ENCODE measurements at places on chromosomes 4 and X.

GRCh38 chrX:24498181-24498580, 33.1 kb downstream of the PDK3 start:
- DNase-seq = no peak

DNA sequence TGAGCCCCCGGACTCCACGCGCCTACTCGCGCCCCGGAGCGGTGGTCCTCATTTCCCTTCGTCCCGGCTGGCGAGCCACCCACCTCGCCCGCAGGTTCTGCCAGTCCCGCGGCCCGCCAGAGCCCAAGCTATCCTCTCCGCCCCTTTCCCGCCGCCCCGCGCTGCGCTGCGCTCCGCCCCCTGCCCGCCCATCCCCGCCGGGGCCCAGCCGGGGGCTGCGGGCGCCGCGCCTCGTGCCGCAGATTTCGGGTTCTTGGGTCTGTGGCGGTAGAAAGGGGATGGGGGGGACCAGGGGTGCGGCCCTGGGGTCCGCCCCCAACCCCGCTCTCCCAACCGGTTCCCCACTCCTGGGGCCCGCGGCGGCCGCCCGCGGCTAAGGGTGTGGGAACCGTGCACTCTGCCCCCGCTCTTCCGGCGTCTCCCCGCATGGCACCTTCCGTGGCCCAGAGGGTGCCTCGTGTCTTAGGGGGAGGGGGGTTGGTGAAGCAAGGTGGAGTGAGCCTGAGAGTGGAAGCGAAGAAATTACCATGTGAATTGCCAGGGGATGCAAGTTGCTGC, 650.8 kb upstream of the DIPK2B start:
- peak; percentile 57 for DNase-seq

- no peak for DNase-seq
Measured at GRCh38 chr4:84379917-84380641, 119.0 kb downstream of the NKX6-1 start.

DNA sequence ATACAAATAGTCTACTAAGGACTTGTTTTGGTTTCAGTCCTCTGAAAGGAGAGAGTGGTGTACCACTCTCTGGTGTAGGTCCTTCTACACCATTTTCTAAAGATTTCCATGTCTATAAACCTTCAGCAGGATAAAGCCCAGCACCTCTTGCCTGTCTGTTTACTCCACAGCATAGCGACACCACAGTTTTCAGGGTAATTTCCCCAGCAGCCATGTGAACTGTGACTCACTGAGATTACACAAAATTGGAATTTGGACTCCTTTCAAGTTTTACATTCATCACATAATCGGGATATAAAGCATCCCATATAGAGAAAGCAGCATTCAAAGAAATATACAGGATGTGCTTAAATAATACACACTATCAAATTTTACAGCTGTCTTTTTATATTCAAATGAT, 229.6 kb downstream of the PRDM5 start:
- DNase-seq = no peak

GRCh38 chr4:152684007-152684406, 4.2 kb upstream of the TMEM154 start:
- DNase-seq = no peak

GRCh38 chr4:78242071-78242470, 184.9 kb downstream of the FRAS1 start:
- no peak for DNase-seq

DNA sequence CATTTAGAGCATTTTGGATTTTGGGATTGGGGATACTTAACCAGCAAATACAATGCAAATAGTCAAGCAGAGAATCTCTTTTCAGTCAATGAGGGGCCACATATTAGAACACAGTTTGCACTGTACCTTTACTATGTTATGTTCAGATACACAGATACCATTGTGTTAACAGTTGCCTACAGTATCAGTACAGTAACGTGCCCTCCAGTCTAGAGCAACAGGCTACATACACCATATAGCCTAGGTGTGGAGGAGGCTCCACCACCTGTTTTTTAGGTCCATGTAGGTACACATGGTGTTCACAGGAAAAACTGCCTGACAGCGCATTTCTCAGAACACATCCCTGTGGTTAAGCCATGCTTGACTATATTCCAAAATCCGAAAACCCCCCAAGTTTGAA, 9.1 kb downstream of the GRPEL1 start:
- DNase-seq = no peak

DNA sequence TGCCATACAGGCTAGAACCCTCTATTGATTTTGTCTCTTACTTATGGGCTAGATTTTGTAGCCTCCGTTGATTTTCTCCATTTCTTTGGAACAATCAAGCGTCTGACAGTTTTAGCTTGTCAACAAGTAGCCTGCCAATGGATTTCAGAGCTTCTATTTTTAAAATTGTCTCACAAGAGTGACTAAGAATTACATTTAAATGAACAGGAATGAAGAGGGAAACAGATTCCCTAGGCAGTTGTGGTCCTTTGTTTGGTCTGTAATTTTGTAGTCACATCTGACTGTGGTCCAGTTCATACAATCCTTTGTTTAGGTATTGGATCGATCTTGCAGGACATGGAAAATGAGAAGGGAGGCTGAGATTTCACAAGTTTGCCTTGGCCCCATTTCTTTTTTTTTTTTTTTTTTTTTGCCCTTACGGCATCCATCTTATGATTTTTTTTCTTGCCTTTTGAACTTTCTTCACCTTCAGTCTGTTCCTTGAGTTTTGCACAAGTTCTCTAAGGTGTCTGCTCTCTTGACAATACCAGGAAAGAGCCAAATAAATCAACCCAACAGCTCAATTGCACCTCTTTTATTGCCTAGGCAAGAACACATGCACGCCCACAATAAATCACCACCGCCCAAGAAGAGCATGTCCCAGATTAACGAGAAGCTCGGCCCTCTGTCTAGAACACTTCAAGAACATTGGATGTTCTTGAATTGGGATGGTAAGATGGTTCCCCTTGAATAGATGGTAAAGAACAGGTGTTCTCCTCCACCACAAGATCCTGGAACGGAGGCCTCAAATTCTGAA, 86.5 kb upstream of the EGFL6 start:
- DNase-seq = no peak

GRCh38 chr4:43423276-43423675, 530.8 kb downstream of the GRXCR1 start:
- DNase-seq = no peak

DNA sequence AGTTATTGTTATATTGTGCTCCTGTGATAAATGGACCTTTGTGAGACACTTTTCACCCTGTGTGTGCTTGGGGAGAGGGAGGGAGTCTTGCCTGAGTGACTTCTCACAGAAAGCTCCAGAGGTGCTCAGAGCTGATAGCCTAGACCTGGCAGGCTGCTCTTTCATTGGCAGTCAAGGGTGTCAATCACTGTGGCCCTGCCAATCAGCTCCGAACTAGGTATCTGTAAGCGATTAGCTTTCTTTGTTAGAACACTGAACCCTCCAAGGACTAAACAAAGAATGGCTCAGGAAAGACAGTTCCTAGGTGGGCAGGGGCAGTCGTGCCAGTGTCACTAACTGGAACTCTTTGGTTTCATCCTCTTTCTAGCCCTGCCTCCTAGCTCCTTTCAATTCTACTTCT, 2.7 kb upstream of the NALF2 start:
- no peak for DNase-seq

DNA sequence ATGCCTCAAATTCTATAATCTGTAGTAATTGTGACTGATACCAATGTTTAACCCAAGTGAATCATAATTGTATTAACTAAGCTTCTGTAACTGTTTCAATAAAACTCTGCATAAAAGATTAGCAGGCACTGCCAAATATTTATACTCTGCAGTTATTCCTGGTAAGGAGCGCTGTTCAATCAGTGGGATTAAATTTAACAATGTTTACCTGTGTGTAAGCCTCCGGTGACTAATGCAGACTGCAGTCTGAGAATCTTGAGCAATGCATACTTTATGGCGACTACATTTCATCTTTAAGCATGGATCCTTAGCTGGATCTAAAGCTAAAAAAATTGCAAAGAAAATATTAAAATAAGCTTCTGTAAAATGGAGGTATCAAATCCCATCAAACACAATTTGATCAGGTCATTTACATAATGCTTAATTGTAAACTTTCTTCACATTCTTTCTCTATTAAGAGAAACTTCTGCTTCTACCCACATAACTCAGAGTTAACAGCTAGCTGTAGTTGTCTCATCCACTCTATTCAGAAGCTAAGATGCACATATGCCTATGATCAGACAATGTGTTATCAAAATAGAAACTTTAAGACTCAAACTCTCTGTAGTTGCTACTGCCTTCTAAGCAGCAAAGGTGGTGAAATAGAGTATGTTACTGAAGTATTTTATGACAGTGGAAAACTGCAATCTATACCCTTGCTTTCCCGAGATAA, 234.0 kb downstream of the SPOCK3 start:
- no peak for DNase-seq

DNA sequence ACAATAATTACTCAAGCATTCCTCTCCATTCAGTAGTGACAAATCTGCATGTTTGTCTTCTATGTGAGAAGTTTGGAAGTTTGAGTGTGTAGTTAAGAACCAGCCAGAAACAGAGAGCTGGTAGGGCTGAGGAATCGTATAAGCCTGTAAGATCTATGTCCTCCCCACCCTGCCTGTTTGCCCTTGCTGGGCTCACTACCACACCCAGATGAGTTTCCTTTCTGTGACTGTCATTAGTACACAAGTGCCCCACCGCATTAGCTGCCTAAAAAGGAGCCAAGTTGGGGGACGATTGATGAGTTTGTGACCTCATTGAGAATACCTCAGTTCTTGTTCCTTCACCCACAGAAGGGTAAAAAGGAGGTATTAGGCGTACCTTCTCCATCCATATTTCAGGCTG, 28.3 kb downstream of the DOCK11 start:
- no peak for DNase-seq

GRCh38 chr4:54076673-54077072, 12.3 kb upstream of the CHIC2 start:
- no peak for DNase-seq

- DNase-seq = no peak
Measured at GRCh38 chr4:131534944-131535645, 1614.0 kb upstream of the PCDH10 start.

DNA sequence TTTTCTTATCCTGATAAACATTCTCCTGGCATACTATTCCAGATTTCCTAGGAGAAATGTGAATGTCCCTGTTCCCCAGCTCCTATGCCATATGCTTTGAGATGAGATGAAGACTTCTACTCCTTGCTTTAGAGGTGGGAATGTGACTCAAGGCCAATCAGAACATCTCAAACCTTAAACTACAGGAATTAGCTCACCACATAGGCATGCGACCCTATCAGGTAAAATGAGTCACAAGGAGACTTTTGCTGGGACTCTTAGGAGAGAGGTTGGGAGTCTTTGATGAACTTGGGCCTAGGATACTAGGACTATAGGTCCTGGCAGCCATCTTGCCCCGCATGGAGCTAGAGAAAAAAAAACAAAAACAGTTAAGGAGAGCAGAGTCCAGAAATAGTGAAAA, 5.8 kb upstream of the USO1 start:
- DNase-seq = no peak

DNA sequence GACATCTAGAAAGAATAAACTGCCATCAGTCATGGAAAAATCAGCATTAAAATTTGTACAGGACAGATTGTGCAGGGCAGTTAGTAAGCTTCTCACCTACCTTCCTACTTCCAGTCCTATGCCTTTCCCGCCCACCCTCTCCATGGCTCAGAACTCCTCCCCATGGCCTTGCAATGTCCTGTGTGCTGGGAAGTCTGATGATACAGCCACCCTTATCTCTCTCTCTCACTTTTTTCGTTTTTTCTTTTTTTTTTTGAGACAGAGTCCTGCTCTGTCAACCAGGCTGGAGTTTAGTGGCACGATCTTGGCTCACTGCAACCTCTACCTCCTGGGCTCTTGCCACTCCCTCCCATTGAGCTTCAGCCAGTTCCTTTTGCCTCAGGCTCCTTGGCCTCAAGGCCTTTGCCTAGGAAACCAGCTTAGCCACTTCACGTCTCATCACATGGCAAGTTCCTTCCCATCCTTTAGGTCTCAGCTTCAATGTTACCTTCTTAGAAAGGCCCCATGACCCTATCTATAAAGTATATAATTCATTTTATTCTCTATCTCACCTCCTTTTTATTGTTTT, 259.7 kb downstream of the NKX6-1 start:
- no peak for DNase-seq

DNA sequence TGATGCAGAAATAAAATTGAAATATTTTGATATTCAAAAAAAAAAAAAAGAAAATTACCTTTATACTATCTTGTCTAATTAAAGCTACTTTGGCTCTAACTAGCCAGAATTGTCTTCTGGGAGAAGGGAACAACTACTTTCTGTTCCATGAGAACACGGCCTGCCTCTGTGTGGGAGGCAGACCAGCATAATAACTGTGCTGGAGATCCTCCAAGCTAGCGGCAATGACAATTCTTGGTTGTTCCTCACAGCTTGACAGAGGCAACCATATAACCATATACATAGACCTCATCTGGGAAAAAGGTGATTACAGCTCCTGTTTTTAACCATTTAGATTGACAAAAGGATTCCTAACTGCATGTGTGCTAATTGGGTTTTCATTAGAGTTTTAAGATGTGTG, 95.7 kb downstream of the RBMX2 start:
- DNase-seq = no peak

DNA sequence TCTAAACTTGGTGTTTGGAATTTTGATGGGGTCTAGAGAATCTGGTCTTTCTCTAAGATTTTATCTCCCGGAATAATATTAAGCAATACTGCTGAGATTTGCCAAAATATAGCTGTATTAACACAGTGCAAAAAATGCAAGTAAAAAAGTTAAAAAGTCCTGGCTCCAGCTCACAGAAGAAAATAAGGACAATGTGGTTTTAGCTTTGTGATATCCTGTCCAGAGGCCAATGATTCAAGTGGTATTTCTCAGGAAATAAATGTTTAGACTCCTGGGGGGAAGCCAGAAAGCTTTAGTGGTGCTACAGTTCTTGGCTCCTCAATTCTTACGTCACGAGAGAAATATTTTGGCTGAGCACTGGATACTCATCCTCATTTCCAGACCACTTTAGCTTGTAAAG, 40.9 kb upstream of the IL13RA2 start:
- no peak for DNase-seq

DNA sequence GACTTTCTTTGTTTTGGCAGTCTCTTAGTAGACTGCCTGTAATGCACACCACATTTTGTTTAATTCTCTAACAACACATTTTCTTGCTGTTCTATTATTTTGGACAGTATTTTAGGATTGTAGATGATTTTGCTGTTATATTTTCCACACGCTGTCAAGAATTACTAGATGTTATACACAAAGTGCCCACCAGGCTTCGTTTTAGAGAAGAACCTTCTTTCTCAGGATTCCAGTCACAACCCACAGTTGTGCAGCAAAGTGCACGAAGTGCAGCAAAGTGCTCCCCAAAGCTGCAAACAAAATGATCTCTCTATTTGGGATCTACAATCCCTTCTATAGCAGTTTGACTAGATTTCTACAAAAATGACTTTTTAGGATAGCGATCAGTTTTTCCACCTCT, 2.4 kb downstream of the ZNF141 start:
- DNase-seq = no peak

DNA sequence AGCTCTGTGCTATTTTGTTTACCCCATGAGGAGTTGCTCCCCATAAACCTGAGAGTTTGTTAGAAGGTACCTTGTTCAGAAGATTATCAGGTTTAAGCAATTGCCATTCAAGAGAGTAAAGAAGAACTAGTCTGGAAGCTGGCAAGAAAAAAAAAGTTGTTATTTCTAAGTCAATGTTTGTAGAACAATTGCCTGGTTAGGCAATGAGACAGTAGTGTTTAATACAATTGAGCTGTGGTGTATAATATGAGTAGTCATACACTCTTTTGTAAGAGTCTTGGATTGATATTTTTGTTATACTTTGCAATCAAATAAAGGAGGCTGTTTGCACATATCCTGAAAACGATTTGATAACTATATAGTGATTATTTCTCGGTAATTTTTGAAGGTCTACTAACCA, 44.7 kb downstream of the GALNT7 start:
- DNase-seq = no peak

All from RWPE2 (cell line).